ENCODE measurements at places on chromosomes 3 and 15.

GRCh38 chr15:66019826-66020398 lies 150.6 kb downstream of the RAB11A start:
- no peak for DNase-seq

GRCh38 chr3:46395210-46395661 lies 11.6 kb downstream of the CCR5AS start:
- DNase-seq, result no peak

GRCh38 chr3:57451150-57451846 lies 92.8 kb downstream of the DNAH12 start:
- no peak for DNase-seq

DNA sequence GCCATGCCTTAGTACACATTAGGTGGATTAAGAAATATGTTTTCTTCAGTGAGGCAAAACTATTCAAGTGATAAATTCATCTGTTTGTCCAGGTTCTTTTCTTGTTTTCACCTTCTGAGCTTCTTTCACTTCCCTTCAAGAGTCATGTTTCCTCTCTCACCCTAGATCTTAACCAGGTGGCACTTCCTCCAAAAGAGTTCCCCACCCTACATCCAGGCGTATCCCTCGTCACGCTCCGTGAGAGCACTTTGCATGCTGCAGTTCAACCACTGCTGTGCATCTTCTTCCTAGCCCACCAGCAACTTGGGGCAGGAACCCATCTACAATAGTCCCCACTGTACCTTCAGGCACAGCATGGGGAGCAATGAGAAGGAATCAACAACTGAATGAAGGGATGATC lies 28.9 kb downstream of the OSBPL10 start:
- DNase-seq, result no peak

DNA sequence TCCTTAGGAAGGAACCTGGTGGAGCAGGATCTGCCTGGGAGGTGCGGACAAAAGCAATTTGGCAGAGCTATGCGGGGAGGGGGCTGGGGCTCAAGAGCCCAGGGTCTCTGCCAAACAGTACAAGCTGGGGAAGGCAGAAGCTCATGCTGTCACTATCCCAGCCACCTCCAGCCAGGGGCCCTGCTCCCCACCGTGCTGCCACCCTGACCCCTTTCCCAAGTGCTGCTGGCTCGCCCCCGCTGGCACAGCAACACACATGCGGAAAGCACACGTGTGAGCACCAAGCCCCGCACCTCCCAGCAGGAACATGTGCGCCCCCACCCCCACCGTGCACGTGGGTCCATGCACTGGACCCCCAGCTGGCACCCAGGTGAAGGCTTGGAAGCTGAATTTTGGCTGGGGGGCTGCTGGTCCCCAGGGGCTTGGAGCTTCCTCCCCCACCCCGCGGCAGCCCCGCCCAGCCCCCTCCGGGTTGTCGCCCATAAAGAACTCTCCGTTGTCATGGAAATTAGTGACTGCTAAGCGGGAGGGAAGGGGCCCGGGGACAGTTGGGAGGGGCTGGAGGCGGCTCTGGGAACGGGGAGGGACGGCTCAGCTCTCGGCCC lies 742 bp downstream of the CAMKV start:
- no peak for DNase-seq

DNA sequence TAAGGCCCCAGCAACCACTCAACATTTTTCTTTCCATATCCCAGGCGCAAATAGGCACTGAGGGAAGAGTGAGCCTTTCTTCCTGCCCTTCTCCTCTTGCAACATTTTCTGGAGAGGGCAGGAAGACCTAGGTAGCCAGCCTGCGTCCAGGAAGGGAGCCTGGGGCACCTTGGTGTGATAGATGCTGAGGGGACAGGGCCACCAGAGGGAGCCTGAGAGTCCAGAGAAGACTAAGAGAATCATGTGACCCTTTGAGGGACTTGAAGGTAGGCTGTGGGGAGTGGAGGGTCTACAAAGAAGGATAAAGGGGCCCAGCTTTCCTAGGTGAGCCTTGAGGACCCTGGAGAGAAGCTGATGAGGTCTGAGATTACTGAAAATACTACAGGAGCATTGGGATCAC lies 346.6 kb downstream of the CNTN6 start:
- no peak for DNase-seq

DNA sequence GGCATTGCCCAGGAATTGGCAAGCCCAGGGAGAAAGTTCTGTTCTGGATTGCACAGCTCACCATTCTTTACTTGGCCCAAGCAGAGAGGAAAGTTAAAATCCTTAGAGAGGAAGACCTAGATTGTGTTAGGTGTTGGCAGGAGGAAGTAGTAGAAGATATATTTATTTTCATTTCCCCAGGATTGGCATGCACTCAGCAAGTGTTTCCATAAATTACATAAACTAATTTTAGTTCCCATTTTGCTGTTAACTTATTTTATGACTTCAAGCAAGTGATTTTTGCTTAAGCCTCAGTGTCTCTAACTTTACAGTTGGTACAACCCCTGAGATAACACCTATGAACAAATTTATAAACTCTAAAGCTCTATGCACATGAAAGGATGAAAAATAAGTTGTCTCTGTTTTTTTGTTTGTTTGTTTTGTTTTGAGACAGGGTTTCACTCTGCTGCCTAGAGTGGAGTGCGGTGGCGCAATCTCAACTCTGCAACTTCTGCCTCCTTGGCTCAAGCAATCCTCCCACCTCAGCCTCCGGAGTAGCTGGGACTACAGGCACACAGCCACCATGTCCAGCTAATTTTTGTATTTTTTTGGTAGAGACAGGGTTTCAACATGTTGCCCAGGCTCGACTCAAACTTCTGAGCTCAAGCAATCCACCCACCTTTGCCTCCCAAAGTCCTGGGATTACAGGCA lies 31.2 kb upstream of the TOP2B start:
- no peak for DNase-seq

GRCh38 chr15:95134431-95135110 lies 903.2 kb downstream of the MCTP2 start:
- DNase-seq, result no peak
